ENCODE measurements at places on chromosomes 12 and 14.

DNA sequence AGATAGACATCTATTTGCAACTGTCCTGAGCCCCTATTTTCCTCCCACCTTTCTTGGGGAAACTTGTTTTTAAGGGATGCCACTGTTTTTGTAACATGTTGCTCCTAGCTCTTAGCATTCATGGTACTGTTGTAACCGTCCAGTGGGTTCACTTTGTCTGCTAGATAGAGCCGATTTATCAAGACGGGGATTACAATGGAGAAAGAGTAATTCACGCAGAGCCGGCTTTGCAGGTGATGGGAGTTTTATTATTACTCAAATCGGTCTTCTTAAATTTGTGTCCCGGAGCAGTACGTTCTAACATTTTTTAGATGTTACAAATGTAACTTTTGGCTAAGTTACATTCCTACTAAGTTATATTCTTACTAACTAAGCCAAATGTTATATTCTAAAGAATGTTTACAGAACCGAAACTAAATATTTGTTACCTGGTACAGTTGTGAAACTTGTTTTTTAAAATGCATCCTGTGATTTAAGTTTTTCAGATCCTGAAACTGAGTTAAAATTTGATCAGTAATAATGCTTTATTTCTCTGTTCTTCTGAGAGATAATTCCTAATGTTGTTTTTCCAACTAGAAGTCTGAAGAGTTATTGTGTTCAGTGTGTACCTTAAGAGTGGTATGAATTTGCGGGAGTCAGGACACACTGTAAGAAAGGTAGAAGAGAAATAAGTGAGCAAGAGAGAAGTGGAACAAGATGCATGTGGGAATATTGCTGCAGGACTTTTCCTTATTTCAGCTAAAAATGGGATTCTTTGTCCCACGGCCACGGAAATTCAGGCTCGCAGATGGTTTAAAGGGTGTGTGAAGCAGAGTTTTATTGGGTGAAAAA, 20.6 kb upstream of the CLEC2D start:
- DNase-seq: peak; percentile 45

GRCh38 chr14:91350813-91351511, 66.7 kb downstream of the CCDC88C start:
- no peak for DNase-seq

DNA sequence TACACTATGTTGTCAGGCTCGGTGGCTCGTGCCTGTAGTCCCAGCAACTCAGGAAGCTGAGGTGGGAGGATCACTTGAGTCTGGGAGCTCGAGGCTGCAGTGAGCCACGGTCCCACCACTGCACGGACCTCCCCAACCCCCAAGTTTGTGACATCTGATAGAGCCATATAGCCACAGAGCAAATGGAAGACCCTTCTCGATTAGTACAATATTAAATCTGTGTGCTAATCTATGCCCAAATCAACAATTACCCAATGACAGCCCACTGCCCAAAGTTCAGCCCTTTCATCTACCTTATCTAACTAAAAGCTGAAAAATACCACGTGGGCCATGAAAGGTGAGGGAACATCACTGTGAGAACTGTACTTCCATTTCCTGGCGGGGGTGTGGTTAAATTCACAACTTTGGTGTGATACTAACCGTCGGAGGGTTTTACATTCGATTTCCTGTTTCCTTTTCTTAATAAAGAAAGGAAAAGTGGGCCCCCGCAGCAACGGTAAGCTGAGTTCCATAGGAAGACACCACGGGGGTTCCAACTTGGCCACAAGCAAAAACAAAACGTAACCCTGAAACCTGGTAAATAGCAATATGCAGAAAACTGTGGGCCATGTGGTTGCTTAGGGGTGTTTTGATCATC, 31.2 kb upstream of the FOS start:
- DNase-seq: no peak

DNA sequence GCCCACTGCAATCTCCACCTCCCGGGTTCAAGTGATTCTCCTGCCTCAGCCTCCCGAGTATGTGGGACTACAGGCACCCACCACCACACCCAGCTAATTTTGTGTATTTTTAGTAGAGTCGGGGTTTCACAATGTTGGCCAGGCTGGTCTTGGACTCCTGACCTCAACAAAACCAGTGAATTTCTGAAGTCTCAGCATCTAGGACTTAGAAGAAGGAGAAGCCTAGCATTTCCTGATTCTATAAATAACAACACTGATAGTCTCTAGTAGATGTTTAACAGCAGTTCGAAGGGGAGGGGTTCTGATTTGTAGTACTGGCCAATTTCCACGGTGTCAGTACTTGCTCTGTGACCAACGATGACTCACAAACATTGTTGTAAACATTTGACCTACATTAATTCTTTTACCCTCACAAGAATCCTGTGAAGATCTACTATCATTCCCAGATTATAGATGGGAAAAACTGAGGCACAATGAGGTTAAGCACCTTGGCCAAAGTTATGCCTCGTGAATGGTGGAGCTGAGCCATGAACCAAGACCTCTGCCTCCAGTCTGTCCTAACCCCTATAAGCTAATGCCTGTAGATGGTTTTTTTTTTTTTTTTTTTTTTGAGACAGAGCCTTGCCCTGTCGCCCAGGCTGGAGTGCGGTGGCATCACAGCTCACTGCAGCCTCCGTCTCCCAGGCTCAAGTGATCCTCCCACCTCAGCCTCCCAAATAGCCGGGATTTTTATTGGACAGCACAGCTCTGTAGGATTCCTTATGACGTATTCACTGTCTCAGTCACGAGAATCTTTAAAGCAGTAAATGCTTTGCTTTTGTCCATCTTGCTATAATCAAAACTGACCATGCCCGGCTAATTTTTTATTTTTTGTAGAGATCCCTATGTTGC, 5.2 kb downstream of the P2RX4 start:
- peak; percentile 75 for DNase-seq

- DNase-seq: no peak
Measured at GRCh38 chr14:86815341-86815740, 1177.6 kb downstream of the GALC start.

DNA sequence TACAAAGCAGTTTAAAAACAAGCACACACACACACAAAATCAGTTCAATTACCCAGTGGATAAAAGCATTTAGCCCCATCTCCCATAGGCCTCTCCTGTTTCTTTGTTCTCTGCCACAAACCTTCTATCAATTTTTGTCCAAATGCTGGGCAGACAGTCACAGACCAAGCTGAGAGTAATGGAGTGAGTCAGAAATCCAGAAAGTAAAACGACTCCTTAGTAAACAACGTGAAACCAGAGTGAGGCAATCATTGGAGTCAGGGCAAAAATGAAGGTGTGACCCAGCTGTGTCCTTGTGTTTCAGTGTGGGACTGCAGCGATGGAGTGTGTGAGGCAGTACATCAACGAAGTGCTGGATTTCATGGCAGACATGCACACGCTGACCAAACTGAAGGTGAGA, 102.0 kb downstream of the PRIMA1 start:
- DNase-seq: peak; percentile 1

GRCh38 chr14:78863143-78863542, 693.0 kb downstream of the NRXN3 start:
- peak; percentile 31 for DNase-seq

All from adipocyte (in vitro differentiated cells).